ENCODE measurements at places on chromosomes 6 and 20. TPM values are rescaled to one million over a fixed set of nuclear protein-coding genes. Genes with fewer than 3 reads are reported as not detected.

GRCh38 chr6:144347448-144347759 lies 62.3 kb downstream of the UTRN start:
- no peak for DNase-seq

GRCh38 chr6:43932259-43933147 lies 162.5 kb downstream of the VEGFA start:
- no peak for DNase-seq

DNA sequence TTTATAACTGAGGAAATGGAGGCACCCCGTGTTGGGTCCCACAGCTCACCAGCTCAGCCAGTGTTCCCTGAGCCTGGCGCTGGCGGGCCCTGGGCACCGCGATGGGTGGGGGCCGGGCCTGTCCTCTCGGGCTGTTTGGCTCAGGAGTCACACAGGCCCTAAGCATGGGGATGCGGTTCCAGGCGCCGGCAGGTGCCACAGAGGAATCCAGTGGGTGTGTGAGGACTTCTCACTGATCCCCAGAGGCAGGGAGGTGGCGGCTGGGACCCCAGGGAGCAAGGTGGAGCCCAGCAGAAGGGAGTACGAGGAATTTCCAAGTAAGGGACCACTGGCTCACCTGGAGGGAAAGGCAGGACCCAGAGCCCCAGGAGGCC lies 57.5 kb downstream of the IRF4 start:
- DNase-seq = no peak

CRISP3 gene
- not detected for total RNA-seq

PROCR gene
- total RNA-seq = 112 TPM

PNPLA1 gene
- total RNA-seq = not detected

OR2B6 gene
- total RNA-seq = not detected

GRCh38 chr6:157036245-157036711 lies 259.1 kb downstream of the ARID1B start:
- no peak for DNase-seq

DCDC2 gene
- total RNA-seq = not detected

- DNase-seq = peak; percentile 27
Measured at GRCh38 chr20:40493549-40493948, 195.5 kb downstream of the MAFB start.

GRCh38 chr20:48440916-48441315 lies 386.9 kb downstream of the PREX1 start:
- no peak for DNase-seq

- no peak for DNase-seq
Measured at GRCh38 chr6:142884214-142885035, 60.6 kb downstream of the HIVEP2 start.

GRCh38 chr6:113526995-113527394 lies 330.1 kb upstream of the MARCKS start:
- no peak for DNase-seq

GRCh38 chr6:81655696-81656095 lies 96.8 kb downstream of the TENT5A start:
- DNase-seq = no peak

DNA sequence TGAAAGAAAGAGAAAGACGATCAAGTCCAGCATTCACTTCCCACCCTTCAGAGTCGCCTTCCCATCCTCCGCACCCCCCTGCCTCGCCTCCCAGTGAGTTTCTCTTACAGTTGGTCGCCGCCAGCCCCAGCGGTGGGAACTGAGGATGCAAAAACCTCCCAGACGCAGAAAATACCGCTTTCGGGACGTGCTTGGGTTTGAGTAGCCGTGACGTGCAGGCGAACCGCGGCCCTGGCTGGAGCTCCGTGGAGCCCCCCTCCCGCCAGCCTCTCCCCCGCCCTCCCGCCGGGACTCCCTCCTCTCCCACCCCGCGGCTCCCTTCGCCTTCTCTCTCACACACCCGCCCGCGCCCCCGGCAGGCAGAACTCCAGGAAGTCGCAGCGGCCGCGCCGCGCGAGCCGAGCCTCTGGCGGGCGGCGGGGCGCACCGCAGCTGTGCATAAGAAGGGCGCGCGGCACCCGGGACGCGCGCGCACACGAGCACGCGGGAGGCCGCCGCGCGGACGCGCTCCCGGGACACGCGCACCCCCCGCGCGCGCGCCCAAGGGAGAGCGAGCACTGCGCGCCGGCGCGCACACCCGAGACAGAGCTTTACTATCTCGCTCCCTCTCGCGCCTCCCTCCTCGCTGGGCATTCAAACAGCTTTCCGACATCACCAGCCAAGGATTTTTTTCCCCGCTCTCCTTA lies at the start of gene ADGRB3:
ADGRB3 (plus strand) TSS at position 557 of the 686 bp plus-strand sequence. CDS start 3,394 bp downstream, outside the sequence.
- peak; percentile 77 for DNase-seq

PREX1 gene
- 2.8 TPM for total RNA-seq

BMP6 gene
- 2.8 TPM for total RNA-seq

- no peak for DNase-seq
Measured at GRCh38 chr6:13470238-13471140, 16.9 kb downstream of the GFOD1 start.

DNA sequence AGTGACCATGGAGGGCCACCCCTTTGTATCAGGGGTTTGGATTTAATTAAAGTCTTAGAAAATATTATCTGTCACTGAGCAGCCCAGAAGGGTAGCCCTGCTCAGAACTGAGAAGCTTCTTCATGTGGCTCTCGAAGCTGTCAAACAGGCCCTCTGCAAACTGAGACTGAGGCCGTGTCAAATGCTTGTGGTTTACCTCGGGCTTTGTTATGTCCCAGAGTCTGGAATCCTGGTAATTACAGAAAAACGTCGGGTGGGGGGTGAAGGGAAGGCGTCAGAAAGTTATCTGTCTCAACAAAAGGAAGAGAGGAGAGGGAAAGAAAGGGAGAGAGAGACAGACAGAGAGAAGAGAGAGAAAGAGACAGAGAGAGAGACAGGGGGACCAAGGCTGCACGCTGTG lies 200.8 kb downstream of the BMP7 start:
- DNase-seq = peak; percentile 32

VSTM2L gene
- total RNA-seq = 1.6 TPM

DNA sequence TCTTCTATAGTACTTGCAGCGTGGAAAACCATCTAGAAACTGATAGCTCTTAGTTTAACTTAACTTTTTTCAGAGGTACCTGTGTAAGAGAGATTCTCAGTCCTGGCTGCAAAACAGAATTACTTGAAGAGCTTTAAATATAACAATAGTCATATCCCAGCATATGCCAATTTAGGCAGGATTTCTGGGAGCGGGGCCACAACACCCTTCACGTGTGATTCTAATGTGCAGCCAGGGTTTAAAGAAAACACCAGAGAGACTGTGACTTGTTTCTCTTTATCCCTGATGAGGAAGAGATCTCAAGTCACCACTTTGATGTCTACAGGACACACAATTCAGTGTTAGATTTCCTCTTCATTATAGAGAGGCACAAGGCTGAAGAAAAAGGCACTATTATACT lies 103.7 kb downstream of the PDSS2 start:
- DNase-seq = no peak

DNA sequence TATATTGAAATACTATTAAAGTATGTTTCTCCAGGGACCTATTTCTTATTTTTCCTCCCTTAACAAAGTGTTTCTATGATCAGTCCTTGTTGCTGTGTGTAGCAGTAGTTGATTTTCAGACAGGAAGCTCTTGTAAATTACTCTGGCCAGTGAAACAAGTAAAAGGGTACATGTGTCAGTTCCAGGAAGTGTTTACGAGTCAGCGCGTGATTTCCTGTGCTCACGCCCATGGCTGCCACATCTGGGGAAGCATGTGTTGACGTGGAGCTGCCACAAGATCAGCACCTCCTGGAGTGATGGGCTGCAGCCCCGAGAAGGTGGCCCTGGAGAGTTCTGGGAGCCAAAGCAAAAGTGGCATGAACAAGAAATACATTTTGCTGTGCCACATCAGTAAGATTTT lies 38.6 kb upstream of the GGTLC1 start:
- no peak for DNase-seq

- peak; percentile 2 for DNase-seq
Measured at GRCh38 chr6:131368198-131368911, 204.7 kb upstream of the ARG1 start.

DNA sequence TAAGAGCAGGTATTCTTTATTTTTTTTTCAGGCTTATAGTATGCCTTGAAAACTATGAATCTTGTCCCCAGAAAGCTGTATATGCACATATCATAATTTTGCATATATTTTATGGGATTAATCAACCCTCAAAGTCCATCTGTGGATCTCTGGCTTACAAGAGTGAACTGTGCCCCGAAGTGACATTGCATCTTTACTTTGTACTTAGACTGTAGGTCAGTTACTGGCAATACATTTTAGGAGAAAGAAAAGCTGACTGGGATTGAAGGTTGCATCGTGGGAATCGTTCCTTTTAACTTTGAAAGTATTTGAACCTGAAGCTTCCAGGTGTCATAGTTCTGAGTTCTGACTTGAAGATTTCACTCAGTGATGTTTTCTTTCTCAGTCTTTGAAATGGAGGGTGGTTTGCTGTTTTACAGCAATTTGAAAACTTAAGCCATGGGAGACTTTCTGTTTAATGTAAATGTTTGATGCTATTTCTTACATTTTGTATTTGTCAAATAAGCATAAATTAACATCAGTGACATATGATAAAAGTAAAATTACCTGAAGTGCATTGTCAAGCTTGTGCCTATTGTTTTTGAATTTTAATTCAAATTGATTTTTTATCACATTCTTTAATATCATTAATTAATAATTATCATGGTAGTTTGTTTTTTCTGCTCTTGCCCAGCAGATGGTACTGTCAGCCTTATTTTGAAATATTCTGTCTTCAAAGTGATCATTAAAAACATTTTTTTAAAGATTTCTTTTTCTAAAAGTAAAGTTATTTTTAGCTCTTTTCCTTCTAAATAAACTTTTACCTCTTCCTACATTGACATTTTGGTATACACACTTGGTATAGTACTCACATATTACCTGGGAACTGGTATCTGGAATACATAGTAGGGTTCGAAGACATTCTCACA lies 29.0 kb downstream of the L3MBTL3 start:
- no peak for DNase-seq

MMP24 gene
- 0.33 TPM for total RNA-seq

DNA sequence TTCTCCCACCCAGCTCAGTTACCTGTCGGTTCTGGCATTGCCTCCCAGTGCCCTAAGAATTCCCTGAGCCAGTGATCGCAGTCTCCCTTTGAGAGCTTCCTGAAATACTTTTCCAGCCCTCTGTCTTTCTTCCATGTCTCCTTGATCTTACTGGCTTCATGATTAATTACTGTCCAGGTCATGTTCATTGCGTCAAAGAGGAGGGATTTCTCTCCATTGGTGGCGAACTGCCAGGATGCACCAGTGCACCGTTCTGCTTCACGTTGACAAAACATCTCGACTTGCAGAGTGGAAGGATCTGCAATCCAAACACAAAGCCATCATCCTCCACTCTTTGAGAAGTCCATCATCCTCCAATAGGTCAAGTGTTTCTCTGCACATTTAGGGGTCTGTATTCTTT lies 8.6 kb downstream of the RAET1E start:
- no peak for DNase-seq

GRCh38 chr6:157045831-157046454 lies 268.8 kb downstream of the ARID1B start:
- peak; percentile 57 for DNase-seq

GRCh38 chr20:7770046-7770445 lies 170.2 kb downstream of the HAO1 start:
- DNase-seq = no peak

GRCh38 chr20:38665506-38666285 lies 58.6 kb upstream of the SLC32A1 start:
- no peak for DNase-seq

- DNase-seq = no peak
Measured at GRCh38 chr6:33297406-33297955, 1.3 kb downstream of the RGL2 start.

DNA sequence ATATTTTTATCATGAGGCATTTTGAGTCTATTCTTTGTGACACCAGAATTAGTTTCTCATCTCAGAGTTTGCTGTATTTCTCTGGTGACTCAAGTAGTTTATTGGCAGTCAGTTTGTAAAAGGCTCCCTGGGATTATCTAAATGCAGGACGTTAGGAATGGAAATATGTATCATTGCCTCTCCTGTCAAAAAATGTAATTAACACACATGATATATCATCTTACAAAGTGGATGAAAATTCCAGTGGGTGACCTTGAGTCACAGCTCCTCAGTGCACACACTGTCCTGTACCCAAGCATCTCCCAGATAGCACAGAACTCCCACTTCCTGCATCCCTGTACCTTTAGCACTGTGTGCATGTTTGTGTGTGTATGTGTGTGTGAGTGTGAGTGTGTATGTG lies 258.6 kb downstream of the LAMA2 start:
- DNase-seq = no peak
